ENCODE measurements at places on chromosomes 3 and 15. TPM values are rescaled to one million over a fixed set of nuclear protein-coding genes. Genes with fewer than 3 reads are reported as not detected.
A peak's percentile ranks its signal among the peaks of the same experiment; 100 is the strongest.

- DNase-seq: no peak
Observed at GRCh38 chr3:134955874-134956273, 160.8 kb downstream of the EPHB1 start.

- peak; percentile 24 for DNase-seq
Observed at GRCh38 chr3:74537164-74537563, 77.3 kb downstream of the CNTN3 start.

GRCh38 chr3:120143676-120144075, 49.4 kb upstream of the GSK3B start:
- DNase-seq: no peak

GRCh38 chr3:88150806-88151205, 1.0 kb downstream of the C3orf38 start:
- DNase-seq: no peak

- no peak for DNase-seq
Observed at GRCh38 chr3:119225121-119225520, 15.6 kb downstream of the B4GALT4 start.

DNA sequence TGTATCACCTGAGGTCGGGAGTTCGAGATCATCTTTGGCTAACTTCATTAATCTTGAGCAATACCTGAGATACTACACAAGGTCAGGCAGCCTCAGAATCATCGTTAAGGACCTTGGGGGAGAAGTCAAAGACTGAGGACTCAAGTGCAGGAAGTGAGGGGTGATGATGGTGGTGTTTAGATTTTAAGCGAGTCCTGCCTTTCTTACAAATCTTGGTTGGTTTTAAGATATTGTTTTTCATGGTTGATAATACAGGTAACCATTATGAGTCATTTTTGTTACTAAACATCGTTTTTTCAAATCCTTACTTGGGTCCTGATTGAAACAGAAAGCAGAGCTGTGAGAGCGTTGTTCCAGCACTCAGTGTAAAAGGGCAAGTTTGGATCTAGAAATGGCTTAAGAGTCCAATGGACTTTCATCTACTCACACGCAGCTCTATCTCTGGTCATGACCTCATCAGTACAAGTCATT, 4.1 kb downstream of the RASGRP1 start:
- no peak for DNase-seq

GRCh38 chr3:69353503-69353902, 32.4 kb downstream of the FRMD4B start:
- DNase-seq: peak; percentile 68

GRCh38 chr3:113985541-113985940, 37.7 kb downstream of the ZDHHC23 start:
- DNase-seq: no peak

DNA sequence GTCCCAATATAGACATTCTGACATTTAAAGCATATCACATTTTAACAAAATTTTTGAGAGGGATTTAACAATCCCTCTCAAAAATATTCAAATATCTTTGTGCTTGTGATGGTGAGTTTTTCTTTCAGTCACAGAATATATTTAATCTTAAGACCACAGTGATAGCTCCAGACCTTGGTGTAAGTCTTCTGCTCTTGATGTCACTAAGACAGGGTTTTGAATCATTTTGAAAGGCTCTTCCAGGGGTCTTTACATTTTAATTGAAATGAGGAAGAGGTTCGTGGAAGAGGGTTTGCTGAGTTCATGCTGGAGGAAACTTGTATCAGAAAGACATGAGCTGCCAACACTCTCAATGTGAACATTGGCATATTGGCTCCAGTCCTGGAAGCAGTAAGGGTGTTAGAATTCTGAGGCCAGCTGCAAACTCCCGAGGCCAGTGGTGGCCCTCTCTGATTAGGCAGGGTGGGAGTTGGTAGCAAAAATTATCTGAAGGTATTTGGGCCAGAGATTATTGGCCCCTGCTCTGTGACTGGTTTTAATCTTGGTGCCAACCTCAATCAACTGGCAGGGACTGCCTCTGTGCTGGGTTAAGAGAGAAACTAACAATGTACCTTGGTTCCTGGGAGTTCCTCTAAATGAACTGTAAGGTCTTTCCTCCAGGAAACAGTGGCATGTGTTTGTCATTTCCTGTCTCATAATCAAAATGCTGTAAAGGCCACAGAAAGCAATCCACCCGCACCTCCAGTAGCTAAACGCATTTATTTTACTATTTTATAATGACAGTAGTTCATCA, 5.3 kb downstream of the POU1F1 start:
- no peak for DNase-seq

DNA sequence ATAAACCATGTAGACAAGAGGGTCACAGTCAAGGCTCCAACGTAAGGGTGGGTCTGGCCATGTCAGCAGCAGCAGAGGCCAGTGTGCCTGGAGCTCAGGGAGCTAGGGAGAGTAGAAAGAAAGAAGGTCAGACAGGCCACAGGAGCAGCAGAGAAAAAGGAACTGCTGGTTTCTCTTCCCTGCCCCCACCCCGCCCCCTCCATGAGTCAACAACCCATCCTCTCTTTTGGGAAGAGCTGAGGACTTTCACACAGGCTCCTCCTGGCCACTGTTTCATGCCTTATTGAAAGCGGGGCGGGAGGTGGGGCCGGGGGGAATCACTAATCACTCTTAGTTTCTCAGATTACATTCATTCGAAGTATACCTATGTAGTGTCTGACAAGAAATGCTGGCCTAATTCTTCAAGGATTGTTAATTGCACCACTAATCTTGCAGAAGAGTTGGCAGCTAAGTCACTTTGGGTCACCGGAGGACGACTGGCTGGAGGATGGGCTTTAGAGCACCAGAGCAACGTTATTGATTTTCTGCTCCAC, 9.1 kb upstream of the SCG3 start:
- DNase-seq: no peak

DNA sequence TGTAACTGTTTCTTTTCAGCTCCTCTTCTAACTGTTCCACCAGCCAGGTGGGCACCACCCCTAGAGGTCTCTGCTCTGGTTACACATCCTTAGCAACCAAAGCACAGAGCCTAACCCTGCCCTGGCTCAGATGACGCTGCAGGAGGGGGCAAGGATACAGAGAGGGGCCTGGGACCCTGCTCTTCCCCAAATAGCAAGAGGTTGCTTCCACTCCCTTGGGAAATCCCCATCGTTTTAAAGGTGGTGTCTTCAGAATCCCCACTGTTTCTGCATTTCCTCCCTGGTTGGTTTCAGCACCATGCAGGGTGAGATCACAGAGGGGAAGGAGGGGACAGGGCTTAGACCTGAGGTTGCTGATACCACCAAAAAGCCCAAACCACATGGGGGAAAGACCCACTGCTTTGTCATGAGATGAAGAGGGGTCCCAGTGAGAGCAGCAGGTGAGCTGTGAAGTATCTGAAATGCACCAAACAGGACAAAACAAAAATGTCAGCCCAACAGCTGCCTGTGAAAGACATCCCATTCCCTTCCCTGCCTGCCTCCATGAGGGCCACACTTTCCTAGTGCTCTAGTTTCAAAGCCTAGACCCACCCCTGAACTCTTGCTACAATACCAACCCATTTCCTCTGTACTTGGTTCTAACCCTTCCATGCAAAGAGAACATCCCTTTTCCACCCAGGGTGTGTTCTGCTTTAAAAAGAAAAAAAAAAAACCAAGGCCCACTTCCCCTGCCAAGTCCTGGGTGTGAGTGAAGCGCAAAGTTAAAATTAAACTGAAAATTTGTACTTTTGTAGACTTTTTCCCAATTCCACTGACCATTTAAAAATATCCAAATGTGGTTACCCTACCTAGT, 29.0 kb downstream of the ANP32A start:
- no peak for DNase-seq

- DNase-seq: no peak
Observed at GRCh38 chr3:109387621-109388020, 50.3 kb upstream of the DPPA4 start.

DNA sequence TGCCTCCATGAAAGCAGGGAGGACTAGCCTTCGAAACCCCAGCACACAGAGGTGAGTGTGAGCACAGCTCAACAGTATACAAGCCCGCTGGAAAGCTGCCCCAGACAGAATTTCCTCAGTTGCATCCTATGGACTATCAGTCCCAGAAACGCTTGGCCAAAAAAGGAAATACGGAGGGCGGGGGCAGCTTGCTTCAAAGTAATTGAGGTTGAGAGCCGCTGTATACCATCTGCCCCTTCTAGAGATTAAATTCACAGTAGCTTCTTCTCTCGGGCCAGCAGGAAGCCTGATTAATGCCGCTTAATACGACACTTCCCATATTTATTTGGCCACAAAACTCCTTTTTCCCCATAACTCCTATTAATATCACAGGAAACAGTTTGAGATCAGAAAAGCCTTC, 88.7 kb downstream of the LIPC start:
- no peak for DNase-seq

DNA sequence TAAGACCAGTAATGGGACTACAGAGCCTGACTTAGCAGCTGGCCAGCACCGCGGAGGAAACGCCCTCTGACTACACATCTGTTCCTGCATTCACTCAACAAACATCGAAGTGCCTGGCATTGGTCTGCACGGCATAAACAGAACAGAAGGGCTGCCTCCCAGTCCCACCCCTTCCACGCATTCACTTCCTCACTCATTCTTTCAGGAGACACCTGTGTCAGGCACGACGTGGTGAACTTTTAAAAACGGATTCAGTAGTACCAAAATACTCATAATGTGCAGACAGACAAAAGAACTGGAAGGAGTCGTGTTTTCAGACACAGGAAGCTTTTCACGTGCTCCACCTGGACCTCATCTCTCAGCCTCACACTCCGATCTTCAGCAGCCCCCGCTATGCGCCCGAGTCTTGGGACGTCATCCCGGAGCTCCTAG, 123.3 kb downstream of the XXYLT1 start:
- no peak for DNase-seq

DNA sequence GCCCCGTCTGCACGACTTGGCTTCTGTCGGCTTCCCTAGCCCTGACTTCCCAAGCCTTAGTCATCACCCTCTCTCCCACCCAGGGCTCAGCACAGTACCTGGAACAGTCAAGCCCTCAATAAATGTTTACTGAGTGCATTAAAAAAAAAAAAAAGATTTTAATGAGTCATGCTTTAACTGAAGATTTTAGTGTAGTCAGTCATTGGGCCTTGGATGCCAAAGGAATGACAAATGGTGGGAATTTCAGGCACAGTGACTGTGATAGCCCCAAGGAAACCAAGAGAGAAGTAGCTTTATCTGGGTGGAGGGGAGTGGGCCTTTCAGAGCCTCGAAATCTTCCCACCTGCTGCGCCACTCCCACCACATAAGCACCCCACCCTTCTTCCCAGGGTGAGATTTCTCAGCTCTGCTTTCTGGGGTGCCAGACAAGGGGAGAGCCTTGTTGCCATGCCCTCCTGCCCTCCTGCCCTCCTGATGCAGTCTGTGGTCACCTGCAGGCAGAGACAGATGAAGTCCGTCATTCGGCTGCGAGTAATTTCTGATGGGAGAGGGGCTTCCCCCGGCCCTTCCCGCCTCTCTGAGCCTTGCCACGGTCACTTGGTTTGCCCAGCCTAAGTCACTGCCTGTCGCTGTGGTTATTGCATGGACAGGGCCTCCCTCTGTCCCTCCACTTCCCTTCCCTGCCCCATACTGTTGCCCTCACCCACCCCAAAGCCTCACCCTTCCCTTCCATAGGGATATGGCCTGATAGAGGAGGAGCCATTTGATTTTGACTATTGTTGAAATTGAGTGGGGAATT, 41.8 kb downstream of the SMAD3 start:
- peak; percentile 68 for DNase-seq

DNA sequence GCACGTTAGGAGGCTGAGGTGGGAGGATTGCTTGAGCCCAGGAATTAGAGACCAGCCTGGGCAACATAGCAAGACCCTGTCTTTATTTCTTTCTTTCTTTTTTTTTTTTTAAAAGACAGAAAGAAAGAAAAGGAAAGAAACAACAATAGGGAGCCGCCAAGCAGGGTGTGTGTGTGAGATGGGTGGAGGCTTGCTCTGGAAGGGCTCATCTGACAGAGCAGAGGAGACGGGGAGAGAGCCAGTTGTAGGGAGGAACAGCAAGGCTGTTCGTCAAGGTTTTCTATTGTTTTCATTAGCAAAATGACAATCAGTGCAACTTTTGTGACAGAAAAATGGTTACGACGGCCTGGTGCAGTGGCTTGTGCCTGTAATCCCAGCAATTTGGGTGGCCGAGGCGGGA, 69.3 kb downstream of the CDC25A start:
- no peak for DNase-seq

DNA sequence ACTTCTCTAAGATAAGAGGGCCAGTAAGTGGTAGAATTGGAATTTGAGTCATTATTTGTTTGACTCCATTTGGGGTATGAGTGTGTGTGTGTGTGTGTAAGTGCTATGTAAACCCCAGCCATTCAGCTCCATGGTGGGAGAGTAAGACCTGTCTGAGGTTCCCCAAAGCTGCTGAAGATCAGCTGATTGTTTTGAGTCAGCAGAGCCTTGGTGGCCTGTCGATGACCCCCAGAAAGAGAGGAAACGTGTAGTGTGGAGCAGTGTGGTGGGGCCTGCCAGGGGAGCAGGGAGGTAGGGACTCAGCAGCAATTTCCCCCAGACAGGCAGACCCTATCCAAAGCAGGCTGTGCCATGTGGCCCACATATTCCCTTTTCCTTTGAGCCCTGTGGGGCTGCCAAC, 5.3 kb downstream of the DVL3 start:
- no peak for DNase-seq

GRCh38 chr3:87997966-87998365, 60.8 kb downstream of the CGGBP1 start:
- no peak for DNase-seq

GRCh38 chr15:53414167-53414566, 345.3 kb downstream of the WDR72 start:
- no peak for DNase-seq

DNA sequence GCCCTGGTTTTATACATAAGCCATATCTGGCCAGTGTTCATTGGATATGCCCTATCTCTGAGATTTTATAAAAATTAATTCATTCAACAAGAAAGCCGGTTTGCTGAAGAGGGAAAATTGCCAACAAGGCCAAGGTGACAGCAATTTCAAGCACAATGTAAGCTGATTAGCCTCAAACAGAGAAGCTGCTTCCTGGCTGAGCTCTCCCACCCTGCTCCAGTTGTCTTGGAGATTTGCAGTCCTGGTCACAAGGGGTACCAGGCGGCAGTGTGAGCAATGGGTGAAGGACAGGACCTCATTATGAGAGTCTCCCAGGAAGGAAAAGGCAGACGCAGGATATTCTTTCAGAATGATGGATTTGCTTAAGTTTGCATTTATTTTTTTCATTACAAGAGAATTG, 5.4 kb upstream of the THSD4 start:
- no peak for DNase-seq

- DNase-seq: no peak
Observed at GRCh38 chr3:51378065-51378464, 7.0 kb upstream of the MANF start.

Gene ST6GAL1
- total RNA-seq: 46.6 TPM

Gene SH2D7
- total RNA-seq: not detected

Gene BTBD1
- total RNA-seq: 100 TPM

Gene CIP2A
- 2.6 TPM for total RNA-seq

Gene CHL1
- total RNA-seq: 67.9 TPM

Gene ATP6V1A
- 33.2 TPM for total RNA-seq

Gene HCN4
- 7.7 TPM for total RNA-seq

Gene PLXND1
- 112 TPM for total RNA-seq

Gene KBTBD13
- total RNA-seq: 5.2 TPM

Measured in left cardiac atrium (tissue), 4 donors.